ENCODE measurements at places on chromosomes 13 and 19. TPM values are rescaled to one million over a fixed set of nuclear protein-coding genes. Genes with fewer than 3 reads are reported as not detected.

Gene SHANK1
- total RNA-seq, result 0.40 TPM

DNA sequence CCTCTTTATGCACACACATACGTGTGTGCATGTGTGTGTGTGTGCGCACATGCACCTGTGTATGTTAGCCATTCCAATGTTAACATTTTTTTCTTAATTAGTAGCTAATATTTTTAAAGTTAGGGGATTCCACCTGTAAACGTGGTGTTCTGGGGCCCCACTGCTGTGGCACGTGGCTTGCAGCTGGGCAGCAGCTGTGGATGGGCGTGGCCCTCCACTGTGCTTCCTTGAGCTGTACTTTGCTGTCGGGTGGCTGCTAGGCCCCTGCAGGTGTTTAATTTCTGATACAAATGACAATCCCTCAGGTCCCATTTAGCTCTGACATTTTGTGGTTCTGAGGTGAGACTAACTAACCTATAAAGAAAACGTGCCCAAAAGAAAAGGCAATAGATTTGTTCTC lies 58.9 kb upstream of the GJB6 start:
- H3K4me3 ChIP-seq, result no peak overlapping the region
- H3K36me3 ChIP-seq, result no peaks in the 10 kb centered on the region
- no peak overlapping the region for H3K27ac ChIP-seq
- no peak for DNase-seq
- H3K27me3 ChIP-seq, result peaks cover 22% of the 10 kb centered on the region
- no peaks in the 10 kb centered on the region for H3K4me1 ChIP-seq

Gene TINCR
- 13.5 TPM for total RNA-seq

- DNase-seq, result no peak
- no peaks in the 10 kb centered on the region for H3K4me1 ChIP-seq
- H3K27ac ChIP-seq, result no peak overlapping the region
- peaks cover 44% of the 10 kb centered on the region for H3K36me3 ChIP-seq
These were observed 17.1 kb upstream of the ZNF841 start for GRCh38 chr19:52112624-52113023.

Gene CGB8
- total RNA-seq, result not detected

- no peaks in the 10 kb centered on the region for H3K36me3 ChIP-seq
- no peak overlapping the region for H3K27ac ChIP-seq
- H3K4me1 ChIP-seq, result no peaks in the 10 kb centered on the region
These were observed 354.5 kb upstream of the NBEA start for GRCh38 chr13:34587576-34587975.

GRCh38 chr13:95426631-95427030 lies 125.4 kb upstream of the ABCC4 start:
- H3K27ac ChIP-seq, result no peak overlapping the region
- no peaks in the 10 kb centered on the region for H3K4me1 ChIP-seq
- H3K27me3 ChIP-seq, result peaks cover 30% of the 10 kb centered on the region

Gene CRX
- not detected for total RNA-seq

- peaks cover 3% of the 10 kb centered on the region for H3K27me3 ChIP-seq
- peaks cover 20% of the 10 kb centered on the region for H3K4me1 ChIP-seq
- H3K4me3 ChIP-seq, result no peak overlapping the region
- no peaks in the 10 kb centered on the region for H3K36me3 ChIP-seq
These were observed 4.3 kb upstream of the PSMC4 start for GRCh38 chr19:39966617-39967016.

Gene ZNF773
- total RNA-seq, result 8.4 TPM

DNA sequence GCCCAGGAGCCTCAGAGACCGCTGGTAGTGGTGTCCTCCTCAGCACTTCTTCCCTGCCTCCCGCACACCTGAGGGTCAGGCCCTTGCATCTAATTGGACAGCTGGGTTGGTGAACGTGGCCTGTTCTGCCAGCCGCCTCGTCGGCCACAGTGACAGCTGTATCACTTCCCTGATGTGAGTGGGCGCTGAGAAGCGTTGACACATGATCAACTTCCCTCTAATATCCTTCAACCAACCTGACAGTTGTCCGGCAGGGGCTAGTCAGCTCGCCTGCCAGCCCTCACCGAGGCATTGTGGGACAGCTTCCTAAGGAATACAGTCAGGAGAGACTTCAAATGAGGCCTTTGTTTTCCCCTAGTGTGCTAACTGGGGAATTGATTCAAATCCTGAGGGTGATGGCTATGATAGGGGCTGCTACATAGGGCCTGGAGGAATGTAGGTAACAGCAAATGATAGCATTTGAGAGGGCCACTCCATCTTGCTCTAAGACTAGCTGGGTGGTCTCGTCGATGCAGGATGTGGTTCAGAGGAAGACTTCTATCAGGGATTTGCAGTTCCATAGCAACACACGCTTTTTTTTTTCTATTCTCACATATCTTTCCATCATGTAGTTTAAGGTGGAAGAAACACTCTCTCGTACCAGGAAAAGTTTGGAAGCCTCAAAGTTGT lies 230.8 kb downstream of the TSHZ3 start:
- H3K36me3 ChIP-seq, result no peaks in the 10 kb centered on the region
- no peak for DNase-seq
- no peak overlapping the region for H3K27ac ChIP-seq
- H3K4me3 ChIP-seq, result no peak overlapping the region

DNA sequence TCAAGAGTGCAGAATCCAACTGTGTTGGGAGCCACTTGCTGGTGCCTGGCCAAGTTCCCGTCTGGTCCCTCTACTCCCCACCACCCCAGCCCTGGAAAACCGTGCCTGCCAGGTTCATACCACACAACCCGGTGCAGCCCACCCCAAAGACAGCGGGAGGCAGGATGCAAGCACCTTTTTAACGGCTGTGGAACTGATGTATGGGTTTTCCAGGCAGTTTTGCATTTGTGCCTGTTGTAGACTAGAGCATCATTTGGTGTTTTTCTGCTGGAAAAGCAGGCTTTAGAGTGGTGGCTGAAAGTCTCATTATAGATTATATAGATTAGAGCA lies 13.5 kb downstream of the TFDP1 start:
- no peak overlapping the region for H3K27ac ChIP-seq
- no peak overlapping the region for H3K4me3 ChIP-seq
- H3K4me1 ChIP-seq, result no peaks in the 10 kb centered on the region
- peaks cover 25% of the 10 kb centered on the region for H3K36me3 ChIP-seq
- no peak for DNase-seq

All from osteocyte (in vitro differentiated cells).